ENCODE measurements at places on chromosomes 11 and 22.

- no peak for DNase-seq
These were observed 49.7 kb upstream of the ARFGAP3 start for GRCh38 chr22:42906605-42907348.

GRCh38 chr11:2265396-2265795, 5.0 kb downstream of the ASCL2 start:
- DNase-seq: no peak

DNA sequence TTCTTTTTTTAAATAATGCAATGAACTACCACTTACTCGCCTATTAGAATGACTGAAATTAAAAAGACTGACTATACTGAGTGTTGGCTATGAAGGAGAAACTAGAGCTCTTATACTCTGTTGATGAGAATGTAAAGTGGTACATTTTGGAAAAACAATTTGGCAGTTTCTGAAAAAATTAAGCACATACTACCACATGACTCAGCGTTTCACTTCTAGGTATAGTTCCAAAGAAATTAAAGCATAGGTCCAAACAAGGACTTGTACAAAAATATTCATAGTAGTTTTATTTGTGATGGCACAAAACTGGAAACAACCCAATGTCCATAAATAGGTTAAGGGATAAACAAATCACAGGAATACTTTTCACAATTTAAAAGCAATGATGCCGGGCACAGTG, 22.4 kb upstream of the SLC29A2 start:
- DNase-seq: no peak

DNA sequence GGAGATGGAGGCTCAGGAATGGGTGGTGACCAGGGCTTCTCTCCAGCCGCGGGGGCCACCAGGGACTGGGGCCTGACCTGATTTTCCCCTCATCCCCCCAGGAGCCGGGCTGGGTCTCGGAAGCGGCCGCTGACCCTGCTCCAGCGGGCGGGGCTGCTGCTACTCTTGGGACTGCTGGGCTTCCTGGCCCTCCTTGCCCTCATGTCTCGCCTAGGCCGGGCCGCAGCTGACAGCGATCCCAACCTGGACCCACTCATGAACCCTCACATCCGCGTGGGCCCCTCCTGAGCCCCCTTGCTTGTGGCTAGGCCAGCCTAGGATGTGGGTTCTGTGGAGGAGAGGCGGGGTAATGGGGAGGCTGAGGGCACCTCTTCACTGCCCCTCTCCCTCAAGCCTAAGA, 3.8 kb downstream of the ZFPL1 start:
- DNase-seq: no peak

GRCh38 chr22:26134654-26135330, 34.5 kb upstream of the SEZ6L start:
- DNase-seq: no peak

Measured in nucleus accumbens (tissue), 56 donors.